Cardiac fibroblast (primary cell): ENCODE measurements at places on chromosomes 2 and 18.
A peak's percentile ranks its signal among the peaks of the same experiment; 100 is the strongest.

- DNase-seq, result no peak
Observed at GRCh38 chr2:179037807-179038206, 12.1 kb downstream of the CCDC141 start.

DNA sequence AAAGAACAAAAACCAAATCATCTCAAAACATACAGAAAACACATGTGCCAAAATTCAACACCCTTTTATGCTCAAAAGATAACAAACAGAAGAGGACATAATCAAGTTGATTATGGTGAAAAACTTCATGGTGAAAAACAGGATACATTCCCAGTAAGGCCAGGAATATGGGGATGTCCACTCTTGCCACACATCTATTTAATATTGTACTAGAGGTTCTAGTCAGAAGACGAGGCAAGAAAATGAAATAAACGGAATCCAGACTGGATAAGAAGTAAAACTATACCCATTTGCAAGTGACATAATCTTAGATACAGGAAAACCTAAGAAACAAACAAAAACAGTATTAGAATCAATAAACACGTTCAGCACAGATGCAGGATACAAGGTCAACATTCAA, 40.8 kb downstream of the MAP3K2 start:
- no peak for DNase-seq

GRCh38 chr2:27085673-27086089, 891 bp upstream of the KHK start:
- peak; percentile 70 for DNase-seq

DNA sequence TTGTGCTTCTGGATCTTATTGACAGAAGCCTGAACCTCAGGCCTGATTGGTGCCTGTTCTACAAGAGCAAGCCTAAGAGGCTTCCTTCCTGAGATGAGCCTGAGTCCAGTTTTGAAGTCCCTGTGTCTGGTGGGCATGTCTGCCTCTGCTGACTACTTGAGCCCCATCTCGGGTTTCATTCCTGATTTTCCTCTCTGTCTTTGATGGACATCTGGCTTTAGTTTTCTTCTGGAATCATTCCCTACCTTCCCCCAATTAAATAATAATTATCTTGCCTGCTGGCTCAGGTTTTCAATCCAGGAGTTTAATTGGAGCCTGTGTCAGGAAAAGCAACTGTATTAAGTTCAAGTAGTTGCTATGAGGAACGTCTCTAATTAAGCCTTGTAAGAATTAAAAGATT, 135.5 kb upstream of the MC4R start:
- no peak for DNase-seq

DNA sequence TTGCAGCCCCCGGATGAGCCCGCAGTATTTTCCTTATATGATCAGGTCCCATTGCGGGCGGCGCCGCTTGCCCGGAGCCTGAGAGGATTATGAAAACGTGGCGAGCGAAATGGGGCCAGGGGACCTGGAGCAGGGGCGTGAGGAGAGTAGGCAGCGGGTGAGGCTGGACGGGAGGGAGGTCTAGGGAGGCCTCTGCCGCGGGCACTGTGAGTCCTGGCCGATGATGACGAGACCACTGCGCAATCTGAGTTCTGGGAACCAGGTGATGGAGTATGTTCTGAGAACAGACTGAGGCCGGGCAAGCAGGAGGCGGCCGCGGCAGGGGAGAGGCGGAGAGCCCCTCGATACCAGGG, 790 bp upstream of the ACAA2 start:
- peak; percentile 64 for DNase-seq
